HS-27A (cell line): ENCODE measurements at places on chromosomes 1 and 21.

DNA sequence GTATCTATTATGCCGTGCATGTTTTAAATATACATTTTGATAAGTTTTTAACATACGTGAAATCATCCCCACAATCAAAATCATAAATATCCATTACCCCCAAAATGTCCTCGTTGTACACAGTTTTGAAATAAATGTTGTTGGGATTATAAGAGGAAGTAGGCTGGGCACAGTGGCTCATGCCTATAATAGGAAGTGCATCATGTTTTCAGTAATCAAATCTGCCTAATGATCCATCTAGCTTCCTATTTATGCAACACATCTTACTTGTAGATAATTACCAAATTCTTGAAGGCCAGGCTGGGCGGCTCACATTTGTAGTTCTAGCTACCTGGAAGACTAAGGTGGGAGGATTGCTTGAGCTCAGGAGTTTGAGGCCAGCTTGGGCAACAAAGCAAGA is 15.0 kb upstream of the IFNGR2 start:
- no peak for DNase-seq

DNA sequence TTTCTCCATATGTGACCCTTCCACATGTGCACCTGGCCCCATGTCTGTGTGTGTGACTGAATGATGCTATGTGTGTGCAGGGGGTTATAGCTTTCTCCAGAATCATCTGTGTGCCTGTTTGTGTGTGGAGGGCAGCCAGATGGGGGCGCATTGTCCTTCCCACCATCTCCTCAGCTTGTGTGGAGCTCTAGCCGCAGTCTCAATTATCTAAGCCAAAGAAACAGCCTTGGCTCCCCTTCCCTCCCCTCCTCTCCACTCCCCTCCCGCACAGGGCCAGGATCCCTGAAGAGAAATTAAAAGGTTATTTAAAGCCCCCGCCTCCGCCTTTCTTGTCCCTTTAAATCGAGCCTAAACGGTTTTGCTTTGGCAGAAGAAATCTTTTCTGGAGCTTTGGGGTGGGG is 1.8 kb upstream of the DMBX1 start:
- no peak for DNase-seq

- no peak for DNase-seq
These were observed 82.9 kb upstream of the SSX2IP start for GRCh38 chr1:84773195-84773594.

DNA sequence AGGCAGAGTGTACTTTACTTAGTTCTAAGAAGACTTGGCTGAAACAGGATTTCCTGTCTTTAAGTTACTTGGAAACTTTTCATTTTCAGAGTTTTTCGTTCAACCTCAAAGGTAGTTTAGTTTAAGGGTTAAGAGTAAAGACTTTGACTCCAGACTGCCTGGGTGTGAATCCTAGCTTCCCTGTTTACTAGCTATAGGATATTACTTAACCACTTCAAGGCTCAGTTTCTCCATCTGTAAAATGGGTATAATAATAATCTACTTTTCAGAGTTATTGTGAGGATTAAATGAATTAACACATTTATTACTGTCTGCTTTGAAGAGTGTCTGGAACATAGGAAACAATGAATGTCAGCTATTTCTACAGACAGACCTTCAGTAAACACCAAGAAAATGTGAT is 30.0 kb downstream of the ZNHIT6 start:
- DNase-seq = no peak

GRCh38 chr1:16720351-16721223 is 19.7 kb upstream of the RNU1-4 start:
- no peak for DNase-seq
